Stimulated activated CD8-positive, alpha-beta memory T cell treated with anti-CD3 and anti-CD28 coated beads, Interleukin-2, amount 100 ng/mL, for 1 hour (primary cell): ENCODE measurements at places on chromosomes 7 and 10.

DNA sequence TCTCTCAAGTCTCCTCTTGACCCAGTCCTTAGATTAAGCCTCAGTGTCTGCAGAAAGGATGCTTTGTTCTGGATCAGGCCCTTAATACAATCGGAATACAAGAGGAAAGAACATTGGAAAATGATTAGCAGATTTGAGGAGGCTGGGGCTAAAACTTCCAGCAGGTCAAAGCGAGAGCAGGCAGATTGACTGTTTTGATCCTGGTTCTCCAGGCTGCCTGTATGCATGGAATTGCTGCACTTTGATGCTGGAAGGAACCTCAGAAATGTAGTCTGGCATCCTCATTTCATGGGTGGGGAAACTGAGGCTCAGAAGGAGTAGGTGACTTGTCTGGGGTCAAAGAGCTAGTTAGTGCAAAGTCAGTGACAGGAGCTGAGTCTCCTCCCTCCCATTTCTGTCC is 202.8 kb downstream of the EMX2 start:
- no peak for DNase-seq

- no peak for DNase-seq
Observed at GRCh38 chr7:123608991-123609882, 7.6 kb downstream of the ASB15 start.

- no peak for DNase-seq
Observed at GRCh38 chr10:84226616-84227015, 1.3 kb upstream of the LRIT2 start.

DNA sequence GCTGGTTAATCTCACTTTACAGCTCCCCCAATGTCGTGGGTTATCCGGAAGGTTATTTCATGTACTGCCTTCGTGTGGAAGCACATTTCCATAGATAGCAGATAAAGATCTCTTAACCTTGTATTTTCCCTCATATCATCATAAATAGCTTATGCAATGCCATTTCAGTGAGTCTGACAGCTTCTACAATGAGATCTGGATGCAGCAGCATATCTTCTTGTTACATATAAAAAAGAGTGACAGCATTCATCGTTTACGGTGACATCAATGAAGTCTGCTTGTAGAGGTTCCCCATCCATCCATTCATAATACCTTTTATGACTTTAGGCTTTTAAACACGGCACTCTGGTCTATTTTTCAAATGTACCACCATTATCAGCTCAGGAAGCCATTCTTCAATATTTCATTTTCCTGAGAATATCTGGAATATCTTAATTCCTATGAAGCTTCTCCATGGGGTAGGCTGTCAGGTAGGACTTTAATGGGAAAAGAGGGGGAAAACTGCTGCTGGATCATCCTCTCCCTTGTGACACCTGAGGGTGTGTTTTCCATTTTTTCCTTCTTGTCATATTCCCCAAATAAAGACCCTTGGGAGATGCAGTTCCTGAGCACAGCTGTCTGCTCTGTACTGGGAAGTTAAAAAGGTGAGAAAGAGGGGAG is 51.9 kb upstream of the CTBP2 start:
- no peak for DNase-seq

- DNase-seq: no peak
Observed at GRCh38 chr7:25333296-25333928, 105.1 kb upstream of the NPVF start.

DNA sequence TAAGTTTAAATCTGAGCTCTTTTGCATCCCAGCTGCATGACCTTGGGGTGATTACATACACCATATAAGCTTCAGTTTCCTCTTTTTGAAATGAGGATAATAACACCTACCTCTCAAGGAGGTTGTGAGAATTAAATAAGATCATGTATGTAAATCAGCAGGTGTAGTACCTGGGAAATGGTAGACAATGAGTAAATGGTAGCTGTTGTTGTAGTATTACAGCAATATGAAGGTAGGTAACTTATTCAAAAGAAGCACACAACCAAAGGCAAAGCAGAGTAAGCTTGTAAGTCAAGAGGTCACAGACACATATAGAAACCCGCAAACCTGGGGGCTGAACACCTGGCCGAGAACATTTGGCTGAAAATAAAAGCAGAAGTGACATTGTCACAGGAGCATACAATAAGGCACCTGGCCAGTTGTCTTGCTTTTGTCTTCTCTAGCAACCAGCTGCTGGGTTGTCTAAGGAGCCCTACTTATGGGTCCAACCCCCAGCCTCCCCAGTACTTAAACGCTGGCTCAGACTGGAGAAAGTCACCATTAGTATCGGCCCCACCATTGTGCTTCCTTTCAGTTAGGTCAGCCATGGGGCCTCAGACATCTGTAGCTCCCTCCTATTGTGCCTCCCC is 203.6 kb upstream of the MKLN1 start:
- DNase-seq: no peak

DNA sequence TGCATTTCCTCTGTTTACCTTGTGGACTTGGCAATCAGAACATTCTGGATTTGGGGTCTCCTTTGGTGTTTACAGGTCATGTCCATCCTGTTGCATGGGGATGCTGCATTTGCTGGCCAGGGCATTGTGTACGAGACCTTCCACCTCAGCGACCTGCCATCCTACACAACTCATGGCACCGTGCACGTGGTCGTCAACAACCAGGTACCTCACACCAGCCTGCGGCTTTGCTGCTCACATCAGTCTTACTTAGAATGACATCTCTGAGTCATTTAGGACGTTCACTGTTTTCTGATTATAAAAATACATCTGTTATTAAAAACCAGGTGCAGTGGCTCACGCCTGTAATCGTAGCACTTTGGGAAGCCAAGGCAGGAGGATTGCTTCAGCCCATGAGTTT is 67.0 kb upstream of the ZMIZ2 start:
- no peak for DNase-seq

- DNase-seq: no peak
Observed at GRCh38 chr10:480928-481552, 208.4 kb downstream of the DIP2C start.

DNA sequence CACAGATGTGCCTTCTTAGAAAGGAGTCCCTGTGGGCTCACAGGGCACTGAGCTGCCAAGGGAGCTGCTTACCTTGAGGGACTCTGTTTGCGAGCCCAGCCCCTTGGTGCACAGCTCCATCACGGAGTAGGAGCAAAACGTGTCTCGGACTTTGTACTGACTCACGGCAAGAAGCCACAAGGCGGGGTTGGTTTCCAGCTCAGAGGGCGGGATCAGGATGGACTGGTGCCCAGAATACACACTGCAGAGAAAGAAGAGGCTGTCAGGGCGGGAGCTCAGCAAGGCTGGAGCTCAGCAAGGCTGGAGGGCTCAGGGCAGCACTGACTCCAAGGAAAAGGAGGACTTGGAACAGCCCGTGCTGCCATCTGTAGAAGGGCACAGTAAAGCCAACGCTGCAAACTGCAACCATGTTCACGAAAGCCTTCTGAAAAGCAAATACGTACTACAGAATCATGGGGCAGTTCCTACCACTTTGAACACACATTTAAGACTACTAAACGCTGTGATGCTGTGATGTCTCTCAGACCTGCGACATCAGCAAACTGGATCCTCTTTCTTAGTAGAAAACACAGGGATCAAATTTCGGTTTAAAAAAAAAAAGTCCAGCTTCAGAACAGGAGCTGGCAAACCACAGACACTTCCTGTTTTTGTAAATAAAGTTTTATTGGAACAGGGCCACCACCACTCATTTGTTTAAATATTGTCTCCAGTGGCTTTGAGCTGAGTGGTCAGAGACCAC is 194.3 kb downstream of the ZMYND11 start:
- no peak for DNase-seq

GRCh38 chr10:87846023-87846422 is 17.3 kb downstream of the KLLN start:
- no peak for DNase-seq

DNA sequence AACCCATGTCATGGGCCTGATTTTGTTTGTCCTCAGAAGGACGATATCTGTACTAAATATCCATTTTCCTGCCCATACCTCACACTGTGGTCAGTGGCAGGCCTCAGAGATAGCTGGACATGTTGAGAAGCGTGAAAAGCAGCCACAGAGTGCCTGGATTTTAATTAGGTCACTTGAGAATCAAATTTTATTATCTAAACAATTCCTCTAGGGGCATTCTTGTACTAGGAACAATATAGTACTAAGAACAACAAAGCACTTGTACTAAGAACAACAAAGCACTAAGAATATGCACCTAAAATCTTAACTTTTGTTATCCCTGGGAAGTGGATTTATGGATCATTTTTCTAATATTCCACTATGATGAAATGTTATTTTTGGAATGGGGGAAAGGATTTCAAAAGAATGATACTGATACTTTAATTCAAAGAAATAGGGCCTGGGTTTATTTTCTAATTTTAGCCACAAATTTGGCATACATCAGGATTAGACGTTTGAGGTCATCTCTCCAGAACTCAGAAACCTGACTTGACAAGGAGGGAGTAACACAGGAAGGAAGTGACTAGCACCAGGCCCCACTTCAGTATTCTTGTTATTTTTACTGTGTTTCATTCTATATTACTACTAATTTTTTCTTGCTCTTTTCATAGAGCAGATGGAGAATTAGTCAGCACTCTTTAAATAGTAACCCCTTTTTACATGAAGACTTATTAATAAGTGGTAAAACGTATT is 112.2 kb downstream of the EXOC4 start:
- DNase-seq: no peak

DNA sequence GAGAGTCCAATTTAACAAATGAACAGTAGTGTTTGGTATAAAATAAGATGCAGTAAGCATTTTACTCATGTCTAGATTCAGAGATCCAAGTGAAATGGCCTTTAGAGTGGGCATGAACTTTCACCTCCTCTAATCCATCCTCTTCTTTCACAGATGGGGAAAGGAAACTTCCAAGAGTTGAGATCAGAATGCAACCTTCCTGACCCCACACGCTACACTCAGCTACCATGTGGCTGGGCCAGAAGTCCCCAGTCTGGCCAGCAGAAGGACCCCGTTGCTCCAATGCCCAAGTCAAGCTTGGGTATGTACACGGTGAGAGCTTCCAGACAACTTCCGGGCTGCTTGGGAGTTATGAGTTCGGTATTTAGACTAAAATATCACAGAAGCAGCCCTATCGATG is 228.0 kb downstream of the ELMO1 start:
- DNase-seq: no peak

DNA sequence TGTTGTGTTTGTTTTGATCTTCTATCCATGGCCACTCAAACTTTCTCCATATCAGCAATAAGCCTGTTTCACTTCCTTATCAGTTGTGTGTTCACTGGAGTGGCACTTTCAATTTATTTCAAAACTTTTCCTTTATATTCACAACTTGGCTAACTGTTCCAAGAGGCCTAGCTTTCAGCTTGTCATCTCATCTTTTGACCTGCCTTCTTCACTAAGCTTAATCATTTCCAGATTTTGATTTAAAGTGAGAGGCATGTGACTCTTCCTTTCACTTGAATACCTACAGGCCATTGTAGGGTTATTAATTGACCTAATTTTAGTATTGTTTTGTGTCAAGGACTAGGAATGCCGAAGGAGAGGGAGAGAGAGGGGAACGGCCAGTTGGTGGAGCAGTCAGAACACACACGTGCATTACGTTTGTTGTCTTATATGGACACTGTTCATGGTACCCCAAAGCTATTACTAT is 5.5 kb upstream of the GNAT3 start:
- no peak for DNase-seq

DNA sequence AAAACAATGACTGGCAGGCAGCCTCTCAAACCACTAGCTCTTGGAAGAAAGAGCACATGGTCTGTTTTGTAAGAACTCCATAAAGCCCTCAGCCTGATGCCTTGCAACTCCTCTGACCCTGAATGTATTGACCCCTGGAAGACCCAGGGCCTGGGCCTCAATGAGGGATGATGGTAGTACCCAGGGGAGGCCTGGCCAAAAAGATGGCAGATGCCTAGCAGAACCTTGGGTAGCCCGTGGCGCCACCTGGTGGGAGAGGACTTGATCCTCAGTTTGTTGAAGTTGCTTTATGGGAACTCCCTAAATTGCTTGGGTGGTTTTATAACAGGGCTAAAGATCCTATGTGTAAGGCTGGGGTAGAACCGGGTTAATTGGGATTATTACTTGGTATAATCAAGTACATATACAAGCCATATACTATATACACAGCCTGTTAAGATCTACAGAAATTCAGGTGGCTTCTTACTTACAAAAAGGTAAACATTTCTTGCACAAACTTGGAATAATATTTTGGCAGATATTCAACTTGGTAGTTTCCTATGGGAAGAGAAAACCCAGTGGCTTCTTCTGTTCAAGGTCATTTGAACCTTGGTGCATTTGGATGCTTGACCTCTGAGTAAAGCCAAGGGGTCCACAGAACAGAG is 95.8 kb upstream of the CACUL1 start:
- DNase-seq: peak; percentile 38

DNA sequence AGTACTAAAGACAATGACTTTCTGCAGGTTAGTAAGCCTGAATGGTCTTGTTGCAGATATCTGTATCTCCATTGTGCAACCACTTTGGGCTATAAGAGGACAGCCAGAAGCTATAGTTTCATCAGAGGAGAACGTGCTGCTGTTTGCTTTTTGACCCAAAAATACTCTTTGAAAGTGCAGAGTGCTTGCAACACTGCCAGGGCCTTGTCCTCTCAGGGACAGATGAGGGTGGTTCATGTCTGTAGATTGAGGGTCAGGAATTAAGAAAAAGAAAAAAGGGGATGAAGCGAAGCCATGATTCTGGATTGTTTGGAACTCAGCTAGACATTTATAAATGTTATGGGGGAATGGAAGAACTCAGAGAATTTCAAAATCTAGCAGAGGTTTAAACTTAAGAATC is 212.5 kb downstream of the SEC23IP start:
- no peak for DNase-seq

- DNase-seq: no peak
Observed at GRCh38 chr7:91784469-91784868, 96.0 kb downstream of the MTERF1 start.

- no peak for DNase-seq
Observed at GRCh38 chr10:91558473-91558872, 74.4 kb downstream of the PPP1R3C start.

GRCh38 chr7:27198871-27199801 is 755 bp downstream of the HOXA13 start:
- DNase-seq: no peak

- DNase-seq: no peak
Observed at GRCh38 chr10:125132344-125132743, 28.0 kb downstream of the CTBP2 start.

- no peak for DNase-seq
Observed at GRCh38 chr10:128211064-128211504, 84.9 kb upstream of the MKI67 start.

- DNase-seq: no peak
Observed at GRCh38 chr10:24133835-24134234, 75.1 kb upstream of the KIAA1217 start.

DNA sequence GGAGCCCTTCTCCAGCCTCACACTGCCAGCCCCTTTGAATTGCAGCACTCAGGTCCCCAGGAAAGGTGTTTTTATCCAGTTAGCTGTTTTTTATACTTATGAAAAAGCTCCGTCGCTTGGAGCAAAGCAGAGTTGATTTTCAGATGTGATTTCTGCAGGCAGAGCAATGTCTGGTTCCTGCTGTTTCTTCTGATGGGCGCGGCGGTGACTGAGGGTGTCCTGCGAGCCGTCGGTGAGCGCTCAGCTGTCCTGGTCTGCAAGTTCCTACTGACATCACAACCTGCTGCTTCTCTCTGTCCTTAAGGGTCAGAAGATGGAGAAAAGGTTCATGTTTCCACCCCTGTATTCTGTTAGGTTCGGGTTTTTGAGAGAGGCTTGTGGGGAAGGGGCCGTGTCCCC is 109.6 kb upstream of the FAM20C start:
- no peak for DNase-seq
